Nasal cavity respiratory epithelium epithelial cell of viscerocranial mucosa (primary cell): ENCODE measurements at places on chromosomes 3 and 15. TPM values are rescaled to one million over a fixed set of nuclear protein-coding genes. Genes with fewer than 3 reads are reported as not detected.

Gene PLAAT1
- 0.78 and 1.0 TPM in 2 replicates for total RNA-seq

Gene C2CD4B
- total RNA-seq = under 0.01 and 0.28 TPM in 2 replicates

Gene ABCC5
- total RNA-seq = 11.3 and 49.3 TPM in 2 replicates

Gene EPB42
- not detected in 2 replicates for total RNA-seq

Gene RTP2
- not detected in 2 replicates for total RNA-seq

Gene GASK1A
- total RNA-seq = 0.50 and 1.4 TPM in 2 replicates

Gene B4GALT4
- total RNA-seq = 31.1 and 56.4 TPM in 2 replicates
